ENCODE measurements at places on chromosomes 5 and 9.
A peak's percentile ranks its signal among the peaks of the same experiment; 100 is the strongest.

DNA sequence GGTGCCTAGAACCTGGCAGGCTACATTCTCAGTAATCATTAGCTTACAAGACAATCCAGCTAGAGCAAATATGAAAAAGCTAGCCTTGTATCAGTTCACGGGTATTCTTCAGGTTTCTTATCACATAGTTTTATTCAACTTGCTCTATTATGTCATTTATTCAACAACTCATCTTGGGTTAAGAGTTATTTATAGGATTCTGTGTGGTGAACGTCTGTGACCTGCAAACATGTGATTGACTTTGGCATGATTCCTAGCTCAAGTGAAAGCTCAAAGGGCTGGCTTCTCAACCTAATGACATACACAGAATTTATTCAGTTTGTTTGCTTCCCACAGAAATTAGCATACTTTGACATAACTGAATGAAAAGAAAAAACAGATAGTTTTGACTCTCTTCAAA is 173.1 kb downstream of the PLPPR1 start:
- DNase-seq: no peak

DNA sequence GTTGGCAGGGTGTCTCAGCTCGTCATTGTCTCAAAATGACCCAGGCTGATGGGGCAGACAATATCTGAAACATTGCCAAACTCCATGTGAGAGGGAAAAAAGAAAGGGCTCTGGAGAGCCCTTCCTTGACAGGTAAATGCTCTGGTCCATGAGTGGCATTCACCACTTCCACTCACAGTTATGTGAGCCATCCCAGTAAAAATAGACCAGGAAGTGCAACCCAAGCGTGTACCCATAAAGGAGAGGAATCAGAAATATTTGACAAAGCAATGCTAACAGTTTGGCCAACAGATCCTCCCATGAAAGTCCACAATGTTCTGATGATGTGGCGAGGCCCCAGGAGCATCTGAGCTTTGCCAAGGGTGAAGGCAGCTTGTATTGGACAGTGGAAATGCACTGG is 49.4 kb downstream of the ASTN2 start:
- DNase-seq: no peak

GRCh38 chr5:68012429-68012828 is 203.1 kb upstream of the PIK3R1 start:
- no peak for DNase-seq

- no peak for DNase-seq
These were observed 135.8 kb upstream of the TUSC1 start for GRCh38 chr9:25814023-25814422.

- no peak for DNase-seq
These were observed 414.8 kb upstream of the SLC30A5 start for GRCh38 chr5:68679041-68679440.

DNA sequence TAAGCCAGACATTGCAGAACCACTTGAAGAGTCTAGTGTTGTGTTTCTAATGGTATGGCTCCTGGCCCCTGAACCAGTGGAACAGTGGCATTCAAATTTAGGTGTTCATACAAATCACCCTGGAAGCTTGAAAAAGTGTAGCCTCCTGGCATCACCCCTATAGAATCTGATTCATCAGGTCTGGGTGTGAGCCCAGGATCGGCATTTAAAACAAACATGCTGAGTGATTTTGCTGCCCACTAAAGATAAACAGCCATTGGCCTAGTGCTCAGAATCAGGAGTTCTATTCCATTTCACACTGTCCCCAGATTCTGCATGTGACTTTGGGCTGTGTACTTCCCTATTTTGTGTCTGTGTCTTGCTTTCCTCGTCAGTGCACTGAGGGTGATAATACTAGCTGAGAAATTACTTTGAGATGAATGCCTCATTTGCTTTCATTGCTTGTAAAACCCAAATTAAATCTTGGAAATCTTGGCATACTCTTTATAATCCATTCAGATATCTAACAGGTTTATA is 241.5 kb upstream of the CLINT1 start:
- no peak for DNase-seq

DNA sequence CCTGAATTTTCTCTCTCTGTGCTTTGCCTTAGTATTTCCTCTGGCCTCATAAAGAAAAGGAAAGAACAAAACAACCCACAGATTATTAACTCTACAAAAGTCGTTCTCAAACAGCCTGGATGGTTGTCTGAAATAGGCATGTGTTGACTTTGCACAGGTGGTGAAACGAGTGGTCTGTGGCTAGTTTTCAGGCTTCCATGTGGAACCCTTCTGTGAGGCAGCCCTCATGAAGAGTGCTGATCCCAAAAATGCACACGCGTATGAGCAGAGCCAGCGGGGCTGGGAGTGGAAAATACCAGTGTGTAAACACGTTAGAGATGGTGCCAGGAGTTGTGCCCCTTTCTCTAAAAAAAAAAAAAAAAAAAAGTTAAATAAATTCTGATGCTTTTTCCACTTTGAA is 4.9 kb upstream of the PSAT1 start:
- DNase-seq: no peak

DNA sequence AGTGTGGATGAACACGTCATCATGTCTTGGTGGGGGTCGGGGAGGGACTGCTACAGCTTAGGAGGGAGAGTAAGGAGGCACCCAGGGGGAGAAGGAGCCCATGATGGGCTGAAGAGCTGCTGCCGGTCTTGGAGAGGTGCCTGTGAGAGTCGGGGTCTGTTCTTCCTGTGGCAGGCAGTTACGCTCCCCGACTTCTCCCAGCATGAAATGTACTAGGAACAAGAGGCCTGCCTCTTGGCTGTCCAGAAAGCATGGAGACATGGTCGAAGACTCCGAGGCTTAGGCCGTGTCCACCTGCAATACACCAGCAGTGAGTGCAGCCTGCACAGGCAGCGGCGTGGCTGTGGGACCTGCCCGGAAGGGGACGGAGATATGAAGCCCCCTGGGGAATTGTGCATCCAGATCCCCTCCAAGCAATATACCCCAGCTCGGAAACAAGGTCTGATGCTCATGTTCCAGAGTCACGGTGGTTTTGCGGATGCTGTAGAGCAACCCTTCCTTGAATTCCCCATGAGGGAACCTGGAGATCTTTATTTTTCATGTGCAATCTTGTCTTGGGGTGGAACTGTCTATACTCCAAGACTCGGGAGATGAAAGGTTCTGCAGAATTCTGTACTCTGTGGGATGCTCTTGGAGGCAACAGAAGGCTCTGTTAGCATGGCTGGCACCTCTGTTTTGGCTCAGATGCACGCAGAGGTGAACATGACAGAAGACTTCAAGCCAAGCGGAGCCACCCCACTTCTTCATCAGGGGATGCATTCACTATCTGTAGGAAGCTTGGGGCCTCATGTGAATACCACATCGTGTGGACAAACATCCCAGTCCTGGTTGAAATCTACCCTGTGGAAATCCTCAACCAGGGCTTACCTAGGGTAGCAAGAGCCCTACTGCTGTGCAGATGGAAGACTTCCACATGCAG is 374.9 kb upstream of the IRX4 start:
- DNase-seq: no peak

DNA sequence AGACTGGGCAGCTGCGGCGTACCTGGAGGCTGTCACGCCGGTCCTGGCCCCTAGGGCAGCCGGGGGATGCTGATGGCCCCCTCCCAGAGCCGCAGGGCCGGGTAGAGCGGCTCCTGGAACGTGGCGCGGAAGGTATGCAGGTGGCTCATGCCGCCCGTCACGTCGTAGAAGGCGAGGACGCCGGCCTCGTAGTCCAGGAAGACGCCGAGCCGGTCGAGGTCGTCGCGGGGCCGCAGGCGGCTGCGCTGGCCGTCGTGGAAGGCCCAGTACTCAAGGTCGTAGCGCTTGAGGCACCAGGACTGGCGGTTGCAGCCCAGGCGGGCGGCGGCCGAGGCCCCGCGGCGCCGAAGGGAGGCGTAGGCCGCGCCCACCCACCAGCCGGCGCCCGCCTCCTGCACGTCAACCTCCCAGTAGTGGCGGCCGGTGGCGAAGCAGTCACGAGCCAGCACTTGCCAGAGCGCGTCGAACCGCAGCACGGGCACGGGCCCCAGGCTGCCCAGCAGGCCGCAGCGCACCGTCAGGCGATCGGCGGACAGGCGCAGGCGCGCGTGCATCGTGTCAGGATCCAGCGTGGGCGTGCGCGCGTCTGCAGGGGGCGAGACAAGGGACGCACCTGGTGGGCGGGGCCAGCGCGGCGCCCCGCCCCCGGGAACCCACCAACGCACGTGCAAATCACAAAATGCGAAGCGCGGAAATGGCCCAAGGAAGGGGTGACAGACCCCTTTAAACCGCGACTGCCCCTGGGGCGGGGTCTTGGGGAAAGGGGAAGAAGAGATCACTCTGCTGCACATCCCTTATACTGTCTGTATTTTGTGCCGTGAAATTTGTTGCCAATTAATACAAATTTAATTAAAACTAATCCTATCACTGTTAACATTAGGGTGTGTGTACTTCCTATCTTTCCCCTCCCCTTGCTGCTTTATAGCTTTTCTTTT is 31.2 kb downstream of the NANS start:
- peak; percentile 97 for DNase-seq

DNA sequence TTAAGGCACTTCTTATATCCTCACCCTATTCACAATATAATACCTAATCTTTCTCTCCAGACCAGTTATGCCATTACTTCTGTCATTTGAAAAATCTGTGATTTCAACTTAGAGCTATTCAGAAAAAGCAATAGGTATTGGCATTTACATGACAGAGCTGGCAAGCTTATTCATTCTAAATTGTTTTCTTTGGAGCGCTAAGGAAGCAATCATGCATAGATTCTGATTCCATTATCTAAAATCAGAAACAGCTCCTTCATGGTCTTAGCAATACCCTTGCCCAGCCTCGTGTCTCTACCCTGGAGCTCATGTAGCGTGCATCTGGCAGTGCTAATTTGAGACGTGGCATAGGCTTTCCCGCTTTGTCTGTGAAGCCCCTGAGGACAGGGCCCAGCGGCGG is 4.5 kb downstream of the SLC1A1 start:
- DNase-seq: no peak

GRCh38 chr9:8362250-8362649 is 562.7 kb upstream of the DMAC1 start:
- DNase-seq: no peak

DNA sequence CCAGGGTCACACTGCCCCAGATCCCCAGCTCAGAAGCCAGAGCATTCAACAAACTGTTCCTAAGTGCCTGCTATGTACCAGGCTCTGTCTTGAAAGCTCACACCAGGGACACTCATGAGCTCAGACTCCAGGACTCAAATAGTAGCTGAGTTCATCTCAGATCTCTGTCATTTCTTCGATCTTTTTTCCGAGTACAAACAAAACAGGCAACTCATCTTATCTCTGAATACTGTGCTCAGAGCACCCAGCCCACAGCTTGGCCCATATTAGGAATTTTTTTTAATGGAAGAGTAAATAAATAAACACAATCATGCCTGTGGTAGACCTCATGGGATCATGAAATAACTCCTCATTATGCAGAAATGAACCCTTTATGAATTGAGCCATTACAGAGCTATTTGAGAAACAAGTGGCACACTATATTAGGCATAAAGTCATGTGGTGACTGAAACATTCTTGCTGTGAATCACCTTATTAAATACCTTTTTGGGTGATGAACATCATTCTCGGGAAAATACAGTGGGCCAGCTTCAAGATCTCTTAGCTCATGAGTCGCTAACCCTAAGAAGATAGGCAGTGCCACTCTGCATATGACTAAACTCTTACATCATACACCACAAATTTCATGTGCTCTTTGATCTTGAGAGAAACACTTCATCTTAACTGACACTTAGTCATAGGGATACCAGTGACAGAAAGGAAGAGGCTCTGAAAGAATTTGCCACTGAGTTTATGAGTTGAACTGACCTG is 9.9 kb downstream of the SH3RF2 start:
- peak; percentile 27 for DNase-seq

GRCh38 chr5:149435015-149435376 is 55.9 kb upstream of the IL17B start:
- DNase-seq: no peak

DNA sequence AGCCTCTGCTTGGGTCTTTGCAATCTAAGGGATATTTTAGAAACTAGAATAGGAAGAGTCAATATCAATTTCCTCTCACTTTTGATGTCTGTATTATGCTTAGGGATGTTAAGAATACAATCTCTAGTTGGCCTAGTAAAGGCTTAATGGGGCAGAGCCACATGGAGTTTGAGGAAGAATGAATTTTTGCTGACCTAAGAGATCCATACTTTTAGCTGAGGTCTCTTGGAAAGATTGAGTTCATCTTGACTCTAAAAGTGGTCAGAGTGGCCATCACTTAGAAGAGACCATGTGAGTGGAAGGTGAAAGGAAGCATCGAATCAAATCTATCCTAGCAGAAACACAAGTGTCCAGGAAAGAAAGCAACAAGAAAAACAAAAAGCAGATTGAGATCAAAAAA is 92.2 kb upstream of the SLC28A3 start:
- DNase-seq: no peak

- DNase-seq: peak; percentile 19
These were observed 164.0 kb downstream of the RFX3 start for GRCh38 chr9:3361689-3362392.

- DNase-seq: no peak
These were observed 4.4 kb downstream of the SLIT3 start for GRCh38 chr5:169296419-169297143.

DNA sequence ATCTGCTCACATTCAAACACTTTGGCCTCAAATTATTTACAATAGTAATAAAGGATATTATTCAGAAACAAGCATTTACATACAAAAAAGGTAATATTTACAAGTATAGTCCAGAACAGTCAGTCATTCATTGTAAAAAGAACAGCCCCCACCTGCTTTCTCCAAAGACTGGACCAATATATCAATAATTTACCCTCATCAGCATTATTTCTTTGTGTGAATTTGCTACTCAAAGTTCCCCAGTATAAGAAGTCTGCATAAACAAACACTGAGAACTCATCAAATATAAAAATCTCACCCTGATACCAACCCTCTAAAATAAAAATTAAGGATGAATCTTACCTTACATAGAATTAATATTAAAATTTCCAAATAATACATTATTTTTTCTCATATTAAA is 267.8 kb upstream of the POU5F2 start:
- DNase-seq: no peak

- no peak for DNase-seq
These were observed 520 bp downstream of the PCDH12 start for GRCh38 chr5:141957367-141957996.

DNA sequence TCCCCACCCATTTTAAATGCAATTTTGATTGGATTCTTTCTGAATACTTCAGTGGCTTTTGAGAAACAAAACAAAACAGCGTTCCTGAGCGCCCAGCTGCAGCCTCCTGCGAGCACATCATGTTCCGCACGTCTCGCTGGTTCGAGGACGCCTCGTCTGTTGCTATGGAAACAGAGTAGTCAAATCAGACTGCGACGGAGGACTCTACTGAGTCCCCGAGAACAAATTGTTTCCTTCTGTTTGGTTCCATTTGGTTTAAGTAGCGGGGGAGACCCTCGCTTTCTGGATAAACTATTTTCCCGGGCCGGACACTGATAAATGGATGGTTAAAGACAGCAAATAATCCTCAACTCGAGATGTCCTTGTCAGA is 69.0 kb downstream of the SLC28A3 start:
- peak; percentile 61 for DNase-seq

Measured in trophoblast cell (in vitro differentiated cells and primary cell).